Frontal cortex (tissue), 4 donors: ENCODE measurements at places on chromosomes 16 and 17. TPM values are rescaled to one million over a fixed set of nuclear protein-coding genes. Genes with fewer than 3 reads are reported as not detected.

GRCh38 chr17:42928714-42929496, 28.3 kb downstream of the G6PC1 start:
- no peak for DNase-seq

DNA sequence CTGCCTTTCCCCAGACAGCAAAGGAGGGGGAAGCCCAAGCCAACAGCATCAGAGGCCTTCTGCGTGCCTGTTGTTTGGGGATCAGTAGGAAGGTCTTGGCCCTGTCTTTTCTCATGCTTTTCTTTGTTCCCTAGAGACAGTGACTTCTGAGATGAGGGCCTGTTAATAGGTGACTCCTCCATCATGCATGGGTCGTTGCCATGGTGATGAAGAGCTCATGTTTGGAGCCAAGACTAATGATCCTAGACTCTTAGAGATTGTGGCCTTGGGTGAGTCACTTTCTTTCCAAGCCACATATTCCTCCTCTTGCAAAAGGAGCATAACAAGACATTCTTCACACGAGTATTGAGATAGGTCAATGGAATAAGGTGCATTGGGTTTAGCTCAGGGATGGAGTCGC, 201.1 kb upstream of the ASIC2 start:
- DNase-seq: no peak

- no peak for DNase-seq
These were observed 37.9 kb downstream of the HS3ST3A1 start for GRCh38 chr17:13563866-13564265.

DNA sequence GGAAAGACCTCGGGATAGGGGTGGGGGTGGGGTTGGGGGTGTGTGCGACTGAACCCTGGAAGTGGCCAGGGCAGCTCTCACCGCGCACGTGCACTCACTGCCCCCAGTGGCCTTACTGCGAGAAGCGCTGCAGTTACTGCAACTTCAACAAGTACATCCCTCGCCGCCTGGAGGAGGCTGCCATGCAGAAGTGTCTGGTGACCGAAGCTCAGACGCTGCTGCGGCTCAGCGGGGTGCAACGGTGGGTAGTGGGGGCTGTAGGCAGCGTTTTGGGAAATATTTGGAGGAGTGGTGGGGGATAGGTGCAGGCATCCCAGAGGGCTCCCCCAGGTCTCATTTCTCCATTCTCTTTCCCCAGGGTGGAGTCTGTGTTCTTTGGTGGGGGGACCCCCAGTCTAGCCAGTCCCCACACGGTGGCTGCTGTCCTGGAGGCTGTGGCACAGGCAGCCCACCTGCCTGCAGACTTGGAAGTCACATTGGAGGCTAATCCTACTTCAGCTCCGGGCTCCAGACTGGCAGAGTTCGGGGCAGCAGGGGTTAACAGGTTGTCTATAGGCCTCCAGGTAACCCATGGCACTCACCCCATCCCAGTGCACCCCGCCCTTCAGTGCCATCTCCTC, 972 bp downstream of the RSAD1 start:
- DNase-seq: peak; percentile 60

- DNase-seq: no peak
These were observed 33.0 kb upstream of the SEC14L1 start for GRCh38 chr17:77107506-77108433.

- no peak for DNase-seq
These were observed 66.8 kb downstream of the RTN4RL1 start for GRCh38 chr17:1958134-1958881.

DNA sequence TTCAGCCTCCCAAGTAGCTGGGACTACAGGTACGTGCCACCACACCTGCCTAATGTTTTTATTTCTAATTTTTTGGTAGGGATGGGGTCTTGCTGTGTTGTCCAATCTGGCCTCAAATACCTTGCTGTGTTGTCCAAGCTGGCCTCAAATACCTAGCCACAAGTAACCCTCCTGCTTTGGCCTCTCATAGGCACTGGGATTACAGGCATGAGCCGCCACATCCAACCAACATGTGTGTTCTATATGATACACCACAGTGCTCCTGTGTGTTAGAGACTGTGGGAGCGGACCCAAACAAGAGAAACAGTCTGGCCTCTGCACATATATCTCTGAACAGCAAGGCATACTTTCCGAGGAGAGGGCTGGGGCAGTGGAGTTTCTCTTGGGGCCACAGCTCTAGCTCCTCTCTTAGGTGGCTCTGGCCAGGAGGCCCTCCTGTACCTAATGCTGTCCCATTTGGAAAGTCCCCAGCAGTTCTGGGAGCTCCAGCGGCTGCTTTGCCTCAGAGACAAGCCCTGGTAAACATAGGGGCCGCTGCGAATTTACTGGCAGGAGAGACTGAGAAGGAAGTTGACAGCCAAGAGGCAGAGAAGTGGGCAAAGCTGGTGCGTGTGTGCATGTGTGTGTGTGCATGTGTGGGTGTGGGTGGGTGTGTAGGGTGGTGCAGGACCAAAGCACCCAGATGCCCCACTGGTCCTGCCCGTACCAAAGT, 95.0 kb downstream of the RAB11FIP4 start:
- DNase-seq: no peak

DNA sequence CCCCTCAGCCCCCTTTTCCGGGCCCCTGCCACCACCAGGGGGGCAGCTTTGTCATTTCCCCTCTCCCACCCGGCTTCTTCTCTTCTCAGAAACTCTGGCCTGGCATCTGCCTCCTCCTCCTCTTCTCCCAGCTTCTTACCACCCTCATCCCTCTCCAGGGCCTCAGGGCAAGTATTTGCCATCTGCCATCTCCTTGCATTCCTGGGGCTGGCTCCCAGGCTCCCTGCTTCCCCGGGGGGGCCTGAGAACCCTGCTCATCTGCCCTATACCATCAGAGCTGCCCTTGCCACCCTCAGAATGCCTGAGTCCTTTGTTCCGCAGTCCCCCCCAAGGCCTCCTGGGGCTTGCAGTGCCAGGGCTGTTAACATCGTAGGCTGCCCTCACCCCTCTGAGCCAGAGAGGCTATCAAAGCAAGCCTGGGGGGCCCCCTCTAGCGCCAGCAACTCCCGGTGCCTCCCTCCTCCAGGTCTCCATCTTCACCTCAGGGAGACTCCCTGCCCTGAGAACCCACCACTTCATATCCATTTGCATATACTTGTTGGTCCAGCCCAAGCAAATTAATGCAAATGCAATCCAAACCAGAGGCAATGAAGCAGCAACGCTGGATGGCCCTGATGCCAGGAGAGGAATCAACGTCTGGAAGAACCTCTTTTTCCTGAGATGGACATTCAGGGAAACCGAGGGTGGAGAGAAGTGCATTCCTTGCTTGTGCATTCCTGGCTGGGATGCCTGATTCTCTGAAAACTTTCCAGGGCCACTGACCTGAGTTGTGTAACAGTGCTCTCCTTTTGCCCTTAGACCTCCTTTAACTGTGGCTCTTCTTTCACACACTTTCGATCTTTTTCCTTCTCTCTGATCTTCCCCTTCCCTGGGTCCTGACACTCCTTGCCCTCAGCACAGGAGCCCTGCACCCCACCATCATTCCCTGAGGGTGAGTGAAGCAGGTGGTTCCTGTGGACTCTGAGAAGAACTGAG, 20.7 kb upstream of the SP2 start:
- no peak for DNase-seq

GRCh38 chr16:88634141-88634993, 4.0 kb upstream of the IL17C start:
- DNase-seq: no peak

DNA sequence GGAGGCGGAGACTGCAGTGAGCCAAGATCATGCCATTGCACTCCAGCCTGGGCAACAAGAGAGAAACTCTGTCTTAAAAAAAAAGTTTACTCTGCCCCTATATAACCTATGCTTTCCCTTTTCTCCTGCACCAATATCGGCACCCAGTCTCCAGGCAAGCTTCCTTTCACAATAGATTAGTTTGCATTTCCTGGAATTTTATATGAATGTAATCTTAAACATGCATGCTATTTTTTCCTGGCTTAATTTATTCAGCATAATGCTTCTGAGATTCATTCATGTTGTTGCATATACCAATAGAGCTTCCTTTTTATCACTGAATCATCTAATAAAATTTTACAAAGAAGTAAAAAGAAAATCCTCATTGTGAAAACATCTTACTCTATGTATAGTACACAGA, 59.4 kb downstream of the USP32 start:
- no peak for DNase-seq

GRCh38 chr17:17937958-17938357, 34.2 kb downstream of the TOM1L2 start:
- DNase-seq: no peak

DNA sequence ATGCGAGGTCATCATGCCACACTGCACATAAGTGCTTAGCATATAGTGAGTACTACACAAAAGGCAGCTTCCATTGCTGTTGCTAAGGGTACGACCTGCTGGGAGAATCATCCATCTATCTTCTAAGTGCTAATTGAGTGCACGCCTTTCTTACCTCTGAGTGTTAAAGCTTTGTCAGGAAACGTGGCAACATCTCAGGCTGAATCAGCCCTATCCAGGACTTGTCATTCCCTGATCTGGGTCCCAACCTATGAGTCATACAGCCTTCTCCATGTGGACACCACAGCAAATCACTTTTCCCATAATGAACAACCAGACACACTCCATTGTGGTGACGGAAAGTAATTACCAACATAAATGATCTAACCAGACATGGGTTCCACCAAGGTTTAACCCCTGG, 201.1 kb upstream of the MAF start:
- no peak for DNase-seq

USH1G gene
- total RNA-seq: 0.41 TPM

BRIP1 gene
- 6.5 TPM for total RNA-seq

GPR139 gene
- total RNA-seq: 2.4 TPM

ADAM11 gene
- total RNA-seq: 14.7 TPM

SLC12A3 gene
- total RNA-seq: not detected

PSMB3 gene
- total RNA-seq: 196 TPM
